Mucosa of gallbladder (tissue), 1 donor: ENCODE measurements at places on chromosomes 7 and 10. TPM values are rescaled to one million over a fixed set of nuclear protein-coding genes. Genes with fewer than 3 reads are reported as not detected.

DNA sequence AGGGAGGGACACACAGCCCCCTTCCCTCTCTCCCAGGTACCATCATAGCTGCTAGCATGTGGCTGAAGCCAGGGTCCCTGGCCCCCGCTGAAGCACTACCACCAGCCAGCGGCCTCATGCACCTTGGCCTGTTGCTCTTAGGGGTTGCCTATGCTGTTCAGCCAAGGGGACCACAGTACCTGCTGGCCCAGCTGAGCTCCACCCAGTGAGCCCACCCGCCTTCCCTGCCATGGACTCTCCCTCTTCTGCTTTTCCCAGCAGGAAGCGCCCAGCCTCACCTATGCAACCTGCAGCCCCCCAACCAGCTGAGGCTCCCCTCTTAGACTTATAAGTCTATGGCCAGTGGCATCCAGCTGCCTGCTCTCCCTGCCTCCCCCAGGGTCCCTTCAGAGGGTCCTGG lies 8.7 kb upstream of the MTPAP start:
- DNase-seq, result no peak

Gene NME8
- total RNA-seq, result 0.89 TPM

DNA sequence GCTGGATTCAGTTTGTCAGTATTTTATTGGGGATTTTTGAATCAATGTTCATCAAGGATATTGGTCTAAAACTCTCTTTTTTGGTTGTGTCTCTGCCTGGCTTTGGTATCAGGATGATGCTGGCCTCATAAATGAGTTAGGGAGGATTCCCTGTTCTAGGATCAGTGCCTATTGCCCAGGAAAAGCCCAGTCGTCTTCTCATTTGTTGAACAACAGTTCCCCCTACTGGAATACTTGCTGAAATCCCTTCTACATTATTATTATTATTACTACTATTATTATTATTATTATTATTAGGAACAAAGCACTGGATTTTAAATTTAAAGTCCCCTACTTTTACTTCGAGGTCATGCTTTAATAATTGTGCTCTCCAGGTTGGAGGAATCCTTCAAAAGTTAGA lies 528.9 kb downstream of the MAGI2 start:
- DNase-seq, result no peak

- peak; percentile 46 for DNase-seq
These were observed 100.7 kb upstream of the AFAP1L2 start for GRCh38 chr10:114504769-114505579.

- no peak for DNase-seq
These were observed 50.9 kb downstream of the ICA1 start for GRCh38 chr7:8210845-8211724.

Gene PRDX3
- 126 TPM for total RNA-seq

Gene COL28A1
- 5.1 TPM for total RNA-seq

DNA sequence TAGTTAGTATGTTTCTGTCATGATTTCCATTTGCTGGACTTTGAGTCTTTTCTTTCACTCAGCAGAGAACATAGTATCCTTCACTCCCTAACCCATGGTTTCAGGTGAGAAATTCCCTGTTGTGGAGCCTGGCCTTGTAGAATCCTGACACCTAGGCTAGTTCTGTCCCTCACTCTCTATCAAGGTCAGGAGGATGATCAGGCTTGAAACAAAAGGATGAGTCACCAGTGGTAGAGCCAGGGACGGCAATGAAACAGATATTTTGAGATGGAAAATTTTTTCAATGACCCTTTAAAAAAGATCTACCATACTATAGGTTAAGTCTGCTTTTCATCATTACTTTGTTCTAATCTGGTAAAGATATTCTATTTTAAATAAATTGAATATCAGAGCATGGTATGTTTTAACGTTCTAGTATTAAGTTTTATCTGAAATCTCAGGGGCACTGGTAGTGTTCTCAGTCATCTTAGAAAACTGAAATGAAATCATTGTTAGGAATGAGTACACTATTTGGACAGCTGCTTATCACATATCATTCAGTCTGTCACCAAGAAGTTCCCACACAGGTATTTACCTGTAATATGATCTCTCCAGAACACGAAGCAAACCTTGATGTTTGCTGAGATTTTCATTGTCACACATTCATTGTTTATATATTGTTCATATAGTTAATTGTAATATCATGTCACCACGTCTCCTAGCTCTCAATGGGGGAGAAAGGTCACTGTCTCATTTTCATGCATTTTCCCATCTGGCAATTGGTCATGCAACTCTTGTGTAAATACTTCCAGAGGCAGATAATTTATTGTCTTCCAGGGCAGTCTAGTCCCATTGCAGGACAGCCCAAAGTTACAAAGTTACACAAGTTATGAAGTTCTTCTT lies 299.9 kb upstream of the LRRTM3 start:
- DNase-seq, result no peak

DNA sequence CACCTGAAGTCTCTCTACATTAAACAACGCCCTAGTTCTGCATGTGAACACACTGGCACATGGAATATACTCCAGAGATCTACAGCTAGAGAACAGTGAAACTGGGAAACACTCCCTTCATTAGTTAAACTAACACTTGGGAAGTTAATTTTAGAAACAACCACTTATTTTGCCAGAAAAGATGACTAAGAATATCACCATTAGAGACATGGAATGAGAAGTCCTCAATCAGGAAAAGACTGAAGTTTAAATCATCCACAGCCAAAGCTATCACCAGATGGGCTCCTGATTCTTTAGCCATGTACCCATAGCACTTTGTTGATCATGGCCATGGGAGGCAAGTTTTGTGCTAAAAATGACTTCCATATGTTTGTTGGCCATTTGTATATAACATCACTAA lies 719.5 kb downstream of the KCNMA1 start:
- no peak for DNase-seq

Gene PLEKHS1
- total RNA-seq, result 0.75 TPM

DNA sequence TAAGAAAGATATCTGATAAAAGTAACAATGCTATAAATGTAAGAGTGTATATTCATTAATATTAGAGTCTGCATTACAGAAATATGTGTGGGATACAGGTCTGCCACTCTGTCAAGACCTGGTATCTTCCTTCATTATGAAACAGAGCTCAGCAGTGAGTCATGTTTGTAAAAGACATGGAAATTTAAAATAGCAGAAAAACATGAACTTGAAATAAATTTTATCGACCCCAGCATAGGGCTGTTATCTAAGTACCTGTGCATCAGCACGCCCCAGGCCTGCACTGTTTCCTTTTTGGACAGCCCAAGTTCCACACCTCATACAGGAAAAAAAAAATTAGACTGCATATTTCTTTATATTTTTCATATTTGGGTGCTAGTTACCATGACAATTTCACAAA lies 58.0 kb upstream of the ZPBP start:
- DNase-seq, result no peak

- DNase-seq, result no peak
These were observed 100.7 kb upstream of the DKK1 start for GRCh38 chr10:52213321-52213752.

GRCh38 chr10:78762086-78762630 lies 306.6 kb upstream of the ZMIZ1 start:
- DNase-seq, result no peak

Gene CCL24
- total RNA-seq, result 0.92 TPM

Gene GSTO2
- total RNA-seq, result 17.2 TPM

Gene GPR15LG
- total RNA-seq, result 0.32 TPM

GRCh38 chr7:137003566-137003965 lies 135.1 kb downstream of the CHRM2 start:
- no peak for DNase-seq

DNA sequence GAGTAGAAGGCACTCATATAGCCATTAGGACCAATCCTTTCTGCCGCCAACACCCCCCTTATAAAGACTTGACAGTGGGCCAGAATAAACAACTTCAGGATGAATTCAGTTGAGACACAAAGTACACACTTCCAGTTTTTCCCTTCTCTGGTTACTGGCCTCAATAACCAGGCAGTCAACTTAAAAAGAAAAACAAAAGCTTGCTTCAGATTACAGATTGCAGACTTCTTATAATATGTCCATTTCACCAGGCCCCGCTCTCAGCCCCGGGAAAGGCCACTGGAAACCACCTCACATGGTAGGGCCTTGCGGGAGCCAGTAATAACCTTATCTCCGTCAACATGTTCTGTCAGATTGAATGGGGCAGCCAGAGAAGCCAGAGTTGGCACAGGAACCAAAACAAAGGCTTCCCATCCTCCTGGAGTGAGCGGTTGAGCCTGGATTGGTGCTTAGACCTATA lies 108.8 kb downstream of the EGFR start:
- no peak for DNase-seq

DNA sequence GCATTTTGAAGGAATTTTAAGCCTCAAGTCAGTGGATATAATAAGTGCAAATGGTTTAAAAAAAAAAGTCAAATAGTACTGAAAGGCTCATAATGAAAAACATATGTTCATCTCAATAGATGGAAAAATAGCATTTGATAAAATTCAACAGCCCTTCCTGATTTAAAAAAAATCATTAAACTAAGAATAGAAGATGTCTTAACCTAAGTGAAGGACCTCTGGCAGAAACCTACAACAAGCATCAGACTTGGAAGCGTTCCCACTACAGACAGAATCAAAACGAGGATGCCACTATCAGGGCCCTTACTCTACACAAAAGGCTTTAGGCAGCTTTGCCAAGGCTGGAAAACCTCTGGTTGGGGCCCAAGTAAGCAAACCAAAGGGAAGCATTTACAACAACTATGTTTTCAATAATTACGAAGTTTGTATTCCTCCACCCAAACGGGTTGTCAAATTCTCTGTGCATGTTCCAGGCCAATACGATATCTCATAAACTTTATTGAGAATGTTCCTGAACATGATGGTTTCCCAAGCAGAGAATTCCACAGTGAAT lies 45.1 kb downstream of the CYTH3 start:
- DNase-seq, result no peak

Gene ZC3HAV1L
- total RNA-seq, result 9.0 TPM

DNA sequence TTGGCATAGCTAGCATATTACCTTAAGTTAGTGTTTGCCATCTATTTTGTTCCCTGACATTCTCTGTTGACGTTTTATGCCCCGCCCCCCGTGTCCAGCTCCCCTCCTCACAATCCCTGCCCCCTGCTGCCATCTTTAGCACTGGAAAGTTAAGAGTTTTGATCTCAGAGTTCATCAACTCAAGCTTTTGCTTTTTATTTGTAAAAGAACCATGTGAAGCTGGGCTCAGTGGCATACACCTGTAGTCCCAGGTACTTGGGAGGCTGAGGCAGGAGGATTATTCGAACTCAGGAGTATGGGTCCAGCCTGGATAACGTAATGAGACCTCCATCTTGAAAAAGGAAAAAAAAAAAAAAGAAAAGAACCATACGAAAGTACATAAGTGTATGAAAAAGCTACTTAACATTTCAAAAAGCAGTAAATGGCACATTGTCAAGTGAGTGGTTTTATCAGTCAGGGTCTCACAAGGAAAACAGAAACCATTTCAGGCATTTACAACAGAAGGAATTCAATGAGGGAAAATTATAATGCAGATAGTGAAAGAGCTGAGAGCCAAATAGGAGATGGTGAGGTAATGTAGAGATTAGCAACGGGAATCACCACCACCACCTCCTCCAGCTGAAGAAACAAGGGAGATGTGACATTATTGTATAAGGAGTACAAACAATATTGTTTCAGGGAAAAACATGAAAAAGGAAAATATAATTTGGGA lies 64.9 kb downstream of the MCU start:
- no peak for DNase-seq

GRCh38 chr7:34260279-34260678 lies 354.9 kb downstream of the BMPER start:
- no peak for DNase-seq

Gene CTTNBP2
- total RNA-seq, result 10.6 TPM

Gene MYL7
- not detected for total RNA-seq

Gene NEUROG3
- total RNA-seq, result not detected

GRCh38 chr10:124289851-124290795 lies 128.6 kb downstream of the OAT start:
- DNase-seq, result no peak

DNA sequence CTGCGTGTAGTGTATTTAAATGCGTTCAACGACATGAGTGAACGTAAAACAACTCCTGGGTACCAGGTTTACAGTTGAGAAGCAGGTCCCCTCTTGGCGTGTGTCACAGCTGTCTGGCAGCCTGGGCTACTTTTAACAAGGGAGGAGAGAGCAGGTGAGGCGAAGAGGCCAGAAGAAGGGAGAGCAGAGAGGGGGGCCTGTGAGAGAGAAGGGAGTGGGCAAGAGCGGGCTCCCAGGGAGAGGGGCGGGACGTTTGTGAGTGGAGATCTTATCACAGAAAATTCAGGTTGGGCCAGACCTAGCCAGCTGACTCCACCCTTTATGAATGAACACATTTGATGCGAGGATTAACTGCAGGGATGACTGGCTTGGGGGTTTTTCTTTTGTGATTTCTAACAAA lies 154.0 kb downstream of the CAMK1D start:
- no peak for DNase-seq

DNA sequence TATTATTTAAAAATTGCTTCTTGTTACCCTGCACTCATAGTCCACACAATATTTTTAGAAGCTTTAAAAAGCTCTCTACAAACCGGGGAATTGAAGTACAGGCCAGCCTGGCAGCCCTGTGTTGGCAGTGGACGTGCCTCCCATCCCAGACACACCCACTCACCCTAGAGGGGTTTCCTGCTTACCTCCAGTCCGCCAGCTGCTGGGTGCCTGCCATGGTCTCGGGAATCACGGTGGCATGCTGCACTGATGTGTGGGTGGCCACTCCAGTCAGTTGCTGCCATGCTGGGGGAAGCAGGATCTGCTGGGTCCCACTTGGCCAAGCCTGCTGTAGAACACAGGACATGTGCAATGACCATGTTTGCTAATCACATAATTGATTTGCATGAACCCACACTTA lies 80.4 kb downstream of the CLEC2L start:
- no peak for DNase-seq

GRCh38 chr10:73848821-73849489 lies 25.4 kb downstream of the CAMK2G start:
- DNase-seq, result peak; percentile 86

Gene OR9A2
- not detected for total RNA-seq

DNA sequence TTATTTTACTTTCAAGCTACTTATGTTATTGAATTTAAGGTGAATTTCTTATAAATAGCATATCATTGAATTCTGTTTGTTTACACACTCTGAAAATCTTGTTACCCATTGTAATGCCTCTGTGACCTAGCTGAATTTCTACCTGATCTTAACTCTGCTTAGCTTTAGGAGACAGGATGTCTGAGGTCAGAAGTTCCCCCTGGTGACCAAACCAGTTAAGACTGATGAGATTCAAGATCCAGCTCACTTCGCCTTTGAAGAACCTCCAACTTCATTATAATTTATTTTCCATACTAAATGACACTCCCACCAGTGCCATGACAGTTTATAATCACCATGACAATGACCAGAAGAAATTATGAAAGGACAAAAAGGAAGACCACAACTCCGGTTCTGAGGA lies 213.4 kb upstream of the CDC14C start:
- no peak for DNase-seq

GRCh38 chr7:54995610-54996363 lies 23.0 kb upstream of the EGFR start:
- DNase-seq, result no peak

- peak; percentile 84 for DNase-seq
These were observed 33.4 kb upstream of the COBL start for GRCh38 chr7:51349820-51350545.

GRCh38 chr10:49254556-49255318 lies 44.2 kb upstream of the C10orf71 start:
- DNase-seq, result no peak
